ENCODE measurements at places on chromosomes 1 and 21.

GRCh38 chr1:203627398-203627797 lies 766 bp downstream of the ATP2B4 start:
- DNase-seq, result no peak

GRCh38 chr1:202968351-202968750 lies 1.3 kb upstream of the CYB5R1 start:
- DNase-seq, result no peak

DNA sequence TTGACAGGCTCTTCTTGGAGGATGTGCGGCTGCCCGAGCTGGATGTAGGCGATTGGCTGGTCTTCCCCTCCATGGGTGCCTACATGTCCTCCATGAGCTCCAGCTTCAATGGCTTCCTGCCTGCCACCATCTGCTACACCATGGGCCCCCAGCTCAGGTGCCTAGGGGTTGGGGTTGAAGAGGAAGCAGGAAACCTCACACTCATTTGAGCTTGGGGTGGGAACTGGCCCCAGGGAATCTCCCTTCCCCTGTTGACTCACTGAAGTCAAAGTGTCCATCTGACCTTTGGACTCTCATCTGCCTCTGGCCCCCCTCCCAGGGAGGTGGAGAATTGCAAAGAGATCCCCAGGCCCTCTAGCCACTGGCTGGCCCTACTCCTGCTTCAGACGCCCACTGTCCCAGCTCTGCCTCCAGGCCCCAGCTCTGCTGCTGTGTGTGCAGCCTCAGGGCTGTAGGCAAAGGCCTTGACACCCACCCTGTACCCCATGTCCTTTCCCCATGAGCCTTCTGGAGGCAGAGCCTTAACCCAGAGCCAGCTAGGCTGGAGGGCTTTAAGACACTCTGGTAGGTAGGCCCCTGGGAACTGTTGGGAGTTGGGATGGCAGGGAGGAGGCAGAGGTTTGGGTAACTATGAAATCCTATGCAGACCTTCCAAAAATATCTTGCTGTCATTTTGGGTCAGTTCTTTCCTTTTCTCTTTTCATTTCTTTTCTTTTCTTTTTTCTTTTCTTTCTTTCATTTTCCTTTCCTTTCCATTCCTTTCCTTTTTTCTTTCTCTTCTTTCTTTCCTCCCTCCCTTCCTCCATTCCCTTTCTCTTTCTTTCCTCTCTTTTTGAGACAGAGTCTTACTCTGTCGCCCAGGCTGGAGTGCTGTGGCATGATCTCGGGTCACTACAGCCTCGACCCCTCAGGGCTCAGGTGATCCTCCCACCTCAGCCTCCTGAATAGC lies 66.9 kb upstream of the TINAGL1 start:
- peak; percentile 11 for DNase-seq

DNA sequence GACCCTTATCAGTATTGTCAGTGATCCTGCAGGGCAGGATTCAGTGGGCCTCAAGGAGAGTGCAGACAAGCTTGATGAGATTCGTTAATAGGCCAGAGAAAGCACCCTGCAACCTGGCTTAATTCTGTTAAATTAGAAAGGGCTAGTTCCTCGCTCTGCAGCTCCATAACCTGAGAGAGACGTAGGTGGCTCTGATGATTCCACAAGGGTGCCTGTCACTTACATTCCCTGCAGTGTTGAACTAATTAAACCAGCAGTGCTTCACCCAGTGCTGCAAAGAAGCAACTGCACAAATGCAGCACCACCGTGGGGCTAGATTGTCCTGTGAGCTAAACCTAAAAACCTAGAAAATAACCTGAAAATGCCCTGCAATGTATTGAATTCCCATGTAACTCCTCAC lies 270.8 kb downstream of the CACNA1E start:
- DNase-seq, result no peak

DNA sequence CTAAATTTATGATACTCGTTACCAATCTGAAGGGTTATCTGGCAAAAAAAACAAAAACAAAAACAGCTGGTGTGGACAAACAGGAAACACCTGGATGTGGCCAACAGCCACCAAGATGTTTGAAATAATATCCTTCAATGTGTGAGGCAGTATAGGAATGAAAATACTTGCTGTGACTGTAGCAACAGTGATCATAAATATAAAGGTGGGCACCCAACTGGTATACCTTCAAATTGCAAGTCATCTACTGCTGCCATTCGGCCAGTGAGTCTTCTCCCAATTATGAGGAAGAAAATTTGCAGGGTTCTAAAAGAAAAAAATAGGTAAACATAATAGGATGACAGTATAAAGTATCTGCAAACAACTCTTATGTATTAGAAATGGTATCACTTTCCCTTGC lies 916 bp downstream of the YIPF1 start:
- no peak for DNase-seq

- peak; percentile 40 for DNase-seq
Observed at GRCh38 chr1:64539781-64540218, 69.9 kb downstream of the CACHD1 start.
